ENCODE measurements at places on chromosomes 3 and 15.

- DNase-seq = peak; percentile 20
These were observed 41.6 kb downstream of the NANOGP8 start for GRCh38 chr15:35043373-35044095.

- DNase-seq = no peak
These were observed 64.2 kb upstream of the LINGO1 start for GRCh38 chr15:77696871-77697270.

DNA sequence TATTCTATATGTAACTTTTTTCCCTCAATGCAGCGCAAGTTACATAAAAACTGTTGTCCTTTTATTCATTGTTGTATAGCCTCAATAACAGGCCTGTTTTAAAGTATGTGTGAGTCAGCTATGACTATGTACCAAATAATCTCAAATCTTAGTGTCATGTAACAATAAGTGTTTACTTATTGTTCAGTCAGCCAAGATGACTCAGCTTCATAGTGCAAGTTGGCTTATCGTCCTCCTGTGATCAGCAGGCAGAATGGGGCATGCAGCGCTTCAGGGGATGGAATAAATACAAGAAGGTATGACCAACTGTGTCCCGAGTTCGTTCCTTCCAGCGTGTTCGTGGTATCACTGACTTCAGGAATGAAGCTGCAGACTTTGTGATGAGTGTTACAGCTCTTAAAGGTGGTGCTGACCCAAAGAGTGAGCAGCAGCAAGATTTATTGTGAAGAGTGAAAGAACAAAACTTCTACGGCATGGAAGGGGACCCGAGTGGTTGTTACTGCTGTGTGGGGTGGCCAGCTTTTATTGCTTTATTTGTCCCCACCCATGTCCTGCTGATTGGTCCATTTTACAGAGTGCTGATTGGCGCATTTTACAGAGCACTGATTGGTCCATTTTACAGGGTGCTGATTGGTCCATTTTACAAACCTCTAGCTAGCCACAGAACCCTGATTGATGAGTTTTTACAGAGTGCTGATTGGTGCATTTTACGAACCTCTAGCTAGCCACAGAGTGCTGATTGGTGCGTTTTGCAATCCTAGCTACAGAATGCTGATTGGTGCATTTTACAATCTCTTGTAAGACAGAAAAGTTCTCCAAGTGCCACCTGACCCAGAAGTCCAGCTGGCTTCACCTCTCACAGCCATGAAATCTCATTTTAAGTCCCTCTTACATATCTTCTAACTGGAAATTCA is 1016.0 kb downstream of the MCTP2 start:
- DNase-seq = peak; percentile 91

DNA sequence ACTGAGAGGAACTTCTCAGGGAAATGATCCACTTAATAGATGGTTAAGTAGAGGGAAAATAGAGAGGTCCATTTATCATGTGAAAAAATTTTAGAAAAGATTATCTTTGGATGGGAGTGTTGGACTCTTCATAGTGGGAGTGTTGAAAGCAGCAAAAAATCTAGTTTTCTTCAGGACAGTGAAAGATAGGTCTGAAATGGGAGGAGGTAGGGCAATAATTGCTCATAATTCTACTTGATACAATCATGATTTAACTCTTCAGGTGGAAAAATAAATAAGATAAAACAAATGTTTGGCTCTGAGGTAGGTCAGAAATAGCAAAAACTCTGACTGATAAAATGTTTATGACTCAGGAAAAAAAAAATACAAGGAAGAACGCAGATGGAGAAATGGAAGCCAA is 144.1 kb upstream of the DPH6 start:
- no peak for DNase-seq

DNA sequence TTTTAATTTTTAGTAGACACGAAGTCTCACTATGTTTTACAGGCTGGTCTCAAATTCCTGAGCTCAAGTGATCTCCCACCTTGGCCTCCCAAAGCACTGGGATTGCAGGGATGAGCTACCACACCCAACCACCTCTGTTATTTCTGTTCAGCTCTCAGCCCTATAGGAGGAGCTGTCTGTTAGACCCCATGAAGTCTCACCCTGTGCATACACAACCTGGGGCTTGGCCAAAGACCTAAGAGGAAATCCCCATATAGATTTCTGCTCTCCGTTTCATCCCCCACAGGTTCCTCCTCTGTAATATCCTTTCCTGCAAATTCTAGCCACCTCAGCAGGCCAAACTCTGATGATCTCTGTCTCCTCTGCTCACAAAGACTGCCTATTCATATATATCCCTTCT is 56.6 kb upstream of the CTDSPL2 start:
- no peak for DNase-seq

GRCh38 chr3:113161661-113162060 is 49.7 kb upstream of the BOC start:
- DNase-seq = no peak

DNA sequence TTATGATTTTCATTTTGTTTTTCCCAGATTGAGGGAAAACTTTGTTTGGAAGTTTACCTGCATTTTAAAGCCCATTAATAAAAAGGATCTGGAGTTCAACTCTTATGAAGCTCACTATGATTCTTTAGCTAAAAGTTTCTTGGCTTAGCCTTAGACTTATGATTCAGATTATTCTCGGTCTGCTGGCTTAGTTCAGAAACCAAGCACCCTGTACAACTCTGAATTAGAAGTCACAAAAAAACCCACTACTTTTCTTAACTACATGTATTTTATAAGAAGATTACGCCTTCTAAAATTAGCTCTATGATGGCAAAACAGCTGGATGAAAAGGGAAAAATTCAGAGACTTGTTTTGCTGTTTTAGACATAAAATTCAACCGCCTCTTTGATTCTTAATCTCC is 14.3 kb upstream of the DENND4A start:
- DNase-seq = no peak

- no peak for DNase-seq
These were observed 3.1 kb downstream of the MELTF start for GRCh38 chr3:197026481-197026866.
